ENCODE measurements at places on chromosomes 16 and 17.

- no peak for DNase-seq
Observed at GRCh38 chr16:69767459-69768229, 5.5 kb downstream of the WWP2 start.

DNA sequence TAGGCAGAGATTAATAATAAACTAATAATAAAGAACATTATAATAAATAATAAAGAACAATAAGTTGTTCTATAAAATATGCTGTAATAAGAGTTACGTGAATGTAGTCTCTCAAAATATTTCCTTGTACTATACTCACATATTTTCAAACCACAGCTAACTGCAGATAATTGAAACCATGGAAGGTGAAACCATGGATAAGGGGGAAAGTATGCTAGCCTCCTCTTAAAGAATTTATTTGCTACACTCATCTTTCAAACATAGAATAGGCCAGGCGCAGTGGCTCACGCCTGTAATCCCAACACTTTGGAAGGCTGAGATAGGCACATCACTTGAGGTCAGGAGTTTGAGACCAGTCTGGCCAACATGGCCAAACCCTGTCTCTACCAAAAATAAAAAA is 18.5 kb downstream of the CYTH1 start:
- no peak for DNase-seq

DNA sequence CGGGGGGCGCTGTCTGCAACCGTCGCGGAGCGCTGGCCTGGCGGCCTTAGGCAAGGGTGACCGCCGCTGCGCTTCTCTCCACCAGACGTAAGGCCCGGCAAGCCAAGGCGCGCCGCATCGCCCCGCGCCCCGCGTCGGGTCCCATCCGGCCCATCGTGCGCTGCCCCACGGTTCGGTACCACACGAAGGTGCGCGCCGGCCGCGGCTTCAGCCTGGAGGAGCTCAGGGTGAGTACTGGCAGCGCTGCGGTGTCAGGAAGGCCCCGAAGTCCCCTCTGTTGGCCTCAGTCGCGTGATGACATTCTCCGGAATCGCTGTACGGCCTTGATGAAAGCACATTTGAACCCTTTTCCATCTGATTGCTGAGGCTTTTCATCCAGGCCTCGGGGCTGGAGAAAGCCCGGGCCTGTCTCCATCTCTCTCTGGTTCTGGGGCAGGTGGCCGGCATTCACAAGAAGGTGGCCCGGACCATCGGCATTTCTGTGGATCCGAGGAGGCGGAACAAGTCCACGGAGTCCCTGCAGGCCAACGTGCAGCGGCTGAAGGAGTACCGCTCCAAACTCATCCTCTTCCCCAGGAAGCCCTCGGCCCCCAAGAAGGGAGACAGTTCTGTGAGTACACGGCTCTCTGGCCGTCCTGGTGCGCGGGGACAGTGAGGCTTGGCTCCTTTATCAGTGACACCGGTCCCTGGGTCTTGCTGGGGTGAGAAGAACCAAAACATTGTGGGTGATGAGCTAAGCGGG is 831 bp downstream of the RPL13 start:
- DNase-seq = no peak

DNA sequence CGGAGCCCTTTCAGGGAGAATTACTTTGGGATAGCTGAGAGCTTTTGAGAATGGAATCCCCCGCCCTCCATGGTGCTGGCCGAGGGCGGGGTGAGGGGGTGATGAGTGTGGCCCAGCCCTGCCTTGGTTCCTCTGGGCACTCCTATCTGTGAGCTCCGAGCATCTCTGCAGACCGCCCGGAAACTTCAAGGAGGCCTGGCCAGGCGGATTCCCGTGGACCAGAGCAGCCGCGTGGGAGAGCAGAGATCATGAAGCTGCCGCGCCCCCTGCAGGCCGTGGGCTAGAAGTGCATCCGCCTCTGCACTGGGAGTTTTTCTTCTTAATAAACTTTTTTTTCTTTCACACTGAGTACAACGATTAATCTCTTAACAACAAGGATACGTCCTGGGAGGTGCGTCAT is 392.9 kb upstream of the EEF2KMT start:
- DNase-seq = no peak

DNA sequence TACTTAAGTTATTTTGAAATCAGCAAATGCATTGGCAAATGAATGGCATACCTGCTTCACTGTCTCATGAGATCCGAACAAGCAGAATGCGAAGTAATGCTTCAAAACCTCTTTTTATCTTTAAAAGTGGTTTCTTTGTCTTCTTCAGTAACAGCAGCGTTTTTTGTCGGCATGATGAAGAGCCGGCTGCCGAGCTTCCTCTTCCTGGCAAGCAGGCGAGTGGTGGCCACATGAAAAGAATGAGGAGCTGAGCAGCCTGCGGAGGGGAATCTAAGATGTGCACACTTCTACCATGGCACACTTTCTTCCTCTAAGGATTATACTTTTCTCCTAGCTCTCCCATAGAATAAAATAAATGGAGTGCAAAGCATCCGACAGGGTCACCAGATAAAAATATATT is 42.4 kb upstream of the AKTIP start:
- peak; percentile 54 for DNase-seq

- DNase-seq = peak; percentile 80
Observed at GRCh38 chr17:51000835-51001638, 119.6 kb downstream of the SPAG9 start.

DNA sequence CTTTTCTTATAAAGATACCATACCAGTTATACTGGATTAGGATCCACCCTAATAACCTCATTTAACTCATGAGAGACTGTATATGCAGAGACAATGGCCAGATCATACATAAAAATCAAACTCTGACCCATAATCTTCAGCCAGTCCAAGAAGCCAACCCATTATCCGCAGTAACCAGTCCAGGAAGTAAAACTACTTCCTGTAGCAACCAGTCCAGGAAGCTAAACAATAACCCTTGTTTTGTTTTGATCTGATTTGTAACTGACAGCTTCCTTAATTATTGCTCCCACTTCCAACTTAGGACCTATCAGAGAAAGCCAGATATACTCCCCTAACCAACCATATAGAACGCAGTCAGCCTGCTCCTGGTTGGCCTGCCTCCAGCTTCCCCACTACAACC is 19.2 kb upstream of the SSTR2 start:
- DNase-seq = no peak

All from CD4-positive, alpha-beta T cell (primary cell).